ENCODE measurements at places on chromosomes 2 and 18. TPM values are rescaled to one million over a fixed set of nuclear protein-coding genes. Genes with fewer than 3 reads are reported as not detected.

DNA sequence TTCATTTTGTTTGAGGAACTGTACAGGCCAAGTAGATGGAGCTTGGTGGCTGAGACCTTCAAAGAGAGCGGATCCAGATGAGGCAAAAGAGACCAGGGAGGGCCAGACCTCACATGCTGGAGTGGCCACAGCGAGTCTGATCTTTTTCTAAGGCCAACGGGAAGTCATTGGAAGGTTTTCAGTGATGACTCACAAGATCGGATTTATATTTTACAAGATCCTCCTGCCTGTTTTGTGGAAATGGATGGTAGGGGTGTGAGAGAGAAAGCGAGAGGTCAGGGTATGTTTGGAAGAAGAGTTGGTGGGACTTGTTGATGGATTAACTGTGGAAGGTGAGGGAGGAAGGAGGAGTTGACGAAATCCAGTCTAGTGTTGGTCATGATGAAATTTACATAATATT is 44.6 kb upstream of the TUBA3D start:
- H3K4me1 ChIP-seq, result peaks cover 3% of the 10 kb centered on the region
- peaks cover 44% of the 10 kb centered on the region for H3K27me3 ChIP-seq
- no peak overlapping the region for H3K4me3 ChIP-seq
- no peak overlapping the region for H3K27ac ChIP-seq

- H3K27ac ChIP-seq, result no peak overlapping the region
- peaks cover 21% of the 10 kb centered on the region for H3K27me3 ChIP-seq
- no peak for DNase-seq
- H3K36me3 ChIP-seq, result no peaks in the 10 kb centered on the region
- H3K4me1 ChIP-seq, result peaks cover 24% of the 10 kb centered on the region
These were observed 7.3 kb downstream of the ZNF516 start for GRCh38 chr18:76487782-76488181.

GRCh38 chr2:43318791-43319190 is 92.4 kb upstream of the ZFP36L2 start:
- DNase-seq, result no peak
- no peaks in the 10 kb centered on the region for H3K27me3 ChIP-seq
- H3K4me3 ChIP-seq, result no peak overlapping the region
- no peak overlapping the region for H3K27ac ChIP-seq
- peaks cover 11% of the 10 kb centered on the region for H3K4me1 ChIP-seq

GRCh38 chr2:8500124-8501054 is 181.5 kb upstream of the ID2 start:
- no peaks in the 10 kb centered on the region for H3K36me3 ChIP-seq
- H3K4me1 ChIP-seq, result no peaks in the 10 kb centered on the region
- no peak for DNase-seq
- H3K27me3 ChIP-seq, result no peaks in the 10 kb centered on the region
- no peak overlapping the region for H3K27ac ChIP-seq

- H3K27me3 ChIP-seq, result no peaks in the 10 kb centered on the region
- DNase-seq, result no peak
- no peaks in the 10 kb centered on the region for H3K4me1 ChIP-seq
These were observed 90.2 kb downstream of the BCL11A start for GRCh38 chr2:60463249-60463648.

GRCh38 chr2:211149731-211150130 is 593.3 kb downstream of the CPS1 start:
- no peak for DNase-seq
- no peaks in the 10 kb centered on the region for H3K27me3 ChIP-seq
- H3K27ac ChIP-seq, result no peak overlapping the region
- no peak overlapping the region for H3K4me3 ChIP-seq

DNA sequence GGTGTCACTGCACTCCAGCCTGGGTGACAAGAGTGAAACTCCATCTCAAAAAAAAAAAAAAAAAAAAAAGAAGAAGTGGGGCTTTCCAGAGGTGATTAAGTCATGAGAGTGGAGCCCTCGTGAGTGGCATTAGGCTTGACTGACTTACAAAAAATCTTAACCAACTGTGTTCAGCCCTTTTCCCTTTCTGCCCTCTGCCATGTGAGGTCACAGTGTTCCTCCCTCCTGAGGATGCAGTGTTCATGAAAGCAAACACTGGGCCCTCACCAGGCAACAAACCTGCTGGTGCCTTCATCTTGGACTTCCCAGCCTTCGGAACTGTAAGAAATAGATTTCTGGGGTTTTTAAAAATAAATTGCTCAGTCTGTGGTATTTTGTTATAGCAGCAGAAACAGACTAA is 37.0 kb upstream of the METTL21A start:
- H3K27me3 ChIP-seq, result no peaks in the 10 kb centered on the region
- no peak overlapping the region for H3K4me3 ChIP-seq
- peaks cover 3% of the 10 kb centered on the region for H3K4me1 ChIP-seq
- no peak overlapping the region for H3K27ac ChIP-seq

- peak; percentile 49 for DNase-seq
- H3K27ac ChIP-seq, result no peak overlapping the region
- H3K4me1 ChIP-seq, result no peaks in the 10 kb centered on the region
- no peaks in the 10 kb centered on the region for H3K36me3 ChIP-seq
- no peak overlapping the region for H3K4me3 ChIP-seq
These were observed 386.5 kb downstream of the DLGAP1 start for GRCh38 chr18:4068552-4069158.

Gene TRABD2A
- total RNA-seq, result 37.2 TPM

Gene PJVK
- total RNA-seq, result 2.4 TPM

Gene CASP10
- 16.8 TPM for total RNA-seq

Gene ZSWIM2
- not detected for total RNA-seq

Gene REEP1
- 0.30 TPM for total RNA-seq

Gene ARHGAP28
- total RNA-seq, result not detected
